ENCODE measurements at places on chromosomes 5 and 9.

DNA sequence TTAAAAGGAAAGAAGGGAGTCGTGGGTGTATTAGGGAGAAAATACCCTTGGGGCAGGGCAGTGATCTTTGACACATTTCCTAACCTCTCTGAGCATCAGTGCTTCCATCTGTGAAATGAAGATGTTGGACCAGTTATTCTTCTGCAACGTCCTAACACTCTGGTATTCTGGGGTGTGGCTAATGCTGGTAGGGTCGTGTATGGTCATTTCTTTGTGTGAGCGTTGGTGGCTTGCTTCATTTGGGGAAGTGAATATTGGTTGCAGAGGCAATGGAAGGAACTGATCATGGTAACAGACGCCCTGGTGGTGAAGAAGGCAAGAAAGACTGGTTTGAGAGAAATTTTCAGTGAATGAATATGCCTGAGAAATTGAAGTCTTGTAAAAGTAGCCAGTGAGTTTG lies 67.9 kb upstream of the TTC23L start:
- DNase-seq, result no peak

- no peak for DNase-seq
Observed at GRCh38 chr5:50595199-50595598, 71.2 kb upstream of the PARP8 start.

GRCh38 chr5:45277860-45278259 lies 418.3 kb downstream of the HCN1 start:
- no peak for DNase-seq

- DNase-seq, result no peak
Observed at GRCh38 chr9:13648068-13648467, 368.6 kb upstream of the MPDZ start.
